T-helper 17 cell (primary cell): ENCODE measurements at places on chromosomes 12 and 14.

DNA sequence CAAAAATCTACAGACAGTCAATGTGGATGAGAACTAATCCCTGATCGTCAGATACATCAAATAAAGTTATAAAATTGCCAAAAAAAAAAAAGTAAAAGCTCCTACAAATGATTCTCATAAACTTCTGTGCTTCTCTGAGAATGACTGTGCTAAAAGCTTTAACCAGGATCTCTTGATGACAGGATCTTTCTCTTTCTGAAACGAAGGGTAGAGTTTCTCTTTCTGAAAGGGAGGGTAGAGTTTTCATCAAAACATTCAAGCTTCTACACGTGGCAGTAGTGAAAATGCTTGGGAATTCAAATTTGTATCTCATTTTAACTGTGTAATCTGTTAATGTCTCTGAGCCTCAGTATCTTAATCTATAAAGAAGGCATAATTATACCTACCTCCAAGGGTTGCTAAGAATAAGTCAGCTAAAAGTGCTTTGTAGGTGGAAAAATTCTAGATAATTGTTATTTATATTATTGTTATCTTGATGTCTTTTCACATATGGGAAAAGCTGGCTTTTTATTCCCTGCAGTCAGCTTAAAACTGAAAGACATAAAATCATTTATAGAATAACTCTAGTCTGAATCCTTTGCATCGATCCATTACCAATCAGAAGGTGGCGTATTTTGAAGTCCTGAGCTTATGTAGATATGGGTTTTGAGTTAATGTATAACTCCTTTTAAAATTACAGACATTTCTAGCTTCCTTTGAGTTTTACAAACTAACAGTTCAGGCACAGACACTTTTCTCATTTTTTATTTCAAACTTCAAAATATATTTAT, 157.4 kb downstream of the DACT1 start:
- H3K4me3 ChIP-seq, result no peak overlapping the region
- no peak overlapping the region for H3K27ac ChIP-seq
- no peak for DNase-seq
- peaks cover 3% of the 10 kb centered on the region for H3K36me3 ChIP-seq
- peaks cover 25% of the 10 kb centered on the region for H3K27me3 ChIP-seq

DNA sequence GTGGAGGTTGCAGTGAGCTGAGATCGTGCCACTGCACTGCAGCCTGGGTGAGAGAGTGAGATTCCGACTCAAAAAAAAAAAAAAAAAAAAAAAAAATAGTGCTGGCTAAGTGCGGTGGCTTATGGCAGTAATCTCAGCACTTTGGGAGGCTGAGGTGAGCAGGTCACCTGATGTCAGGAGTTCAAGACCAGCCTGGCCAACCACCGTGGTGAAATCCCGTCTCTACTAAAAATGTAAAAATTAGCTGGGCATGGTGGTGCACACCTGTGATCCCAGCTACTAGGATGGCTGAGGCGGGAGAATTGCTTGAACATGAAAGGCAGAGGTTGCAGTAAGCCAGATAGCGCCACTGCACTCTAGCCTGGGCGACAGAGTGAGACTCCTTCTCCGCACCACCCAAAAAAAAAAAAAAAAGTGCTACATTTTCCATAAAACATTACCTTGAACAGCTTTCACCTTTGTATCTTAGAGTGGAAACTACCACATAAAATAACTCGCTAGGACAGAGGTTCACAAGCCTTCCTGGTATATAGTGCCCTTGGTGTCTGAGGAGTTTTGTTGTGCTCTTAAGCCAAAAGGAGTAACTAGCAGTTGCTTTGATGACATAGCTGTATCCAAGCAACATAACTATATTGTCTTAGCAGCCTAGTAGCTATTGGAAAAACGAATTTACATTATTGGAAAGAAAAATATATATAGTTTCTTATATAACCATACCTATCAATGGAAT, 11.1 kb downstream of the PTGES3 start:
- H3K27ac ChIP-seq, result peak overlapping the region; percentile 60
- DNase-seq, result no peak
- H3K4me3 ChIP-seq, result peak overlapping the region; percentile 3
- peaks cover 45% of the 10 kb centered on the region for H3K4me1 ChIP-seq
- no peaks in the 10 kb centered on the region for H3K27me3 ChIP-seq

GRCh38 chr14:101624536-101624935, 63.2 kb downstream of the DIO3 start:
- H3K27ac ChIP-seq, result no peak overlapping the region
- no peak overlapping the region for H3K4me3 ChIP-seq
- peaks cover 15% of the 10 kb centered on the region for H3K27me3 ChIP-seq
- H3K4me1 ChIP-seq, result peaks cover 6% of the 10 kb centered on the region
- DNase-seq, result no peak

DNA sequence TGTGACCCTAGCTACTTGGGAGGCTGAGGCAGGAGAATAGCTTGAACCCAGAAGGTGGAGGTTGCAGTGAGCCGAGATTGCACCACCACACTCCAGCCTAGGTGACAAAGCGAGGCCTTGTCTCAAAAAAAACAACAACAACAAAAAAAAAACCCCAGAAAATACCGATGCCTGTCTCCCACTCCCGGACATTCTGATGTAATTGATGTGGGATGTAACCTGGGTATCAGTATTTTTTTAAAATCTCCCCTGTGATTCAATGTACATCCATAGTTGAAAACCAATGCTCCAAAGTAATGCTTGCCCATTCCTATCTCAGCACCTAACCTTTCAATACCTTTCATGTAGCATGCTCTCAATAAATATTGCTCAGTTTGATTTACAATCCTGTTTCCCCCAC, 11.7 kb upstream of the TMED10 start:
- H3K4me1 ChIP-seq, result peaks cover 2% of the 10 kb centered on the region
- peaks cover 12% of the 10 kb centered on the region for H3K27me3 ChIP-seq
- DNase-seq, result no peak
- no peak overlapping the region for H3K4me3 ChIP-seq

DNA sequence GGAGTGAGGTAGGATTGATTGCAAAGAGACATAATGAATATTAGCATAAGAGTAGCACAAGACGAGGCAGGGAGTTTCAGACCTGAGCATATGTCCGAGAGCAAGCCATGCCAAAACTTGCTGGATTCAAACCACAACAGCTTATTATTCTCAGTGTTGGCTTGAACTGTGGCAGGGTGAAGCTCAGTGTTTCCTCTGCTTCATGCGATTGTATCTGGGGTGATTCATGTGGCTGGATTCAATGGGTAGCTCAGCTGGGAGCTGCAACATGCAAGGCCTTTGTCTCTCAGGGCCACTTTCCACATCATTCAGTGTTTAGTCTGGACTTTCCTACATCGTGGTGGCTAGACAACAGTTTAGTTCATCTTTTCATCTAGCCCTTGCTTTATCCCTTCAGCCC, 22.1 kb upstream of the E2F7 start:
- H3K4me3 ChIP-seq, result no peak overlapping the region
- no peak for DNase-seq
- peaks cover 2% of the 10 kb centered on the region for H3K4me1 ChIP-seq
- no peaks in the 10 kb centered on the region for H3K36me3 ChIP-seq
- H3K27me3 ChIP-seq, result peaks cover 11% of the 10 kb centered on the region
- H3K27ac ChIP-seq, result no peak overlapping the region

DNA sequence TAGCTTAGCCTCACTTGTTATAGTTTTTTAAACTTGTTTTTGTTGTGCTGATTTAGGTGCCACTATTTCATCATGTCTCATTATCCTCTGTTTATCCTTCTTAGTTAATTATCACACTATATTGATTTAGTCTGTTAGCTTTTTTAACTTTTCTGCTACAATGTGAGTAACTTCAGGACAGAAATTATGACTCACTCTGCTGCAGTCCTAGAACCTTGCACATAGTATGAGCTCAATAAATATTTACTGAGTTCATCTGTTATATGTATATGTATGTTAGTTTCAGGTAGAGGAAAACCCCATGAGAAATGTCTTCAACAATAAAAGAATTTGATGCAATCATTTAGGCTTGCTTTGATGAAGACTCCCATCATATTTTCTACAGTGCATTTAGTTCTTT, 224.3 kb upstream of the NAV3 start:
- no peak for DNase-seq
- H3K4me1 ChIP-seq, result no peaks in the 10 kb centered on the region
- H3K27me3 ChIP-seq, result no peaks in the 10 kb centered on the region

GRCh38 chr12:114447274-114447716, 41.4 kb upstream of the TBX5 start:
- H3K4me1 ChIP-seq, result no peaks in the 10 kb centered on the region
- H3K27me3 ChIP-seq, result peaks cover 65% of the 10 kb centered on the region
- H3K27ac ChIP-seq, result no peak overlapping the region
- no peak overlapping the region for H3K4me3 ChIP-seq

GRCh38 chr12:106150555-106150954, 11.8 kb upstream of the NUAK1 start:
- no peak for DNase-seq
- H3K27ac ChIP-seq, result no peak overlapping the region
- H3K4me3 ChIP-seq, result no peak overlapping the region
- H3K27me3 ChIP-seq, result peaks cover 54% of the 10 kb centered on the region

DNA sequence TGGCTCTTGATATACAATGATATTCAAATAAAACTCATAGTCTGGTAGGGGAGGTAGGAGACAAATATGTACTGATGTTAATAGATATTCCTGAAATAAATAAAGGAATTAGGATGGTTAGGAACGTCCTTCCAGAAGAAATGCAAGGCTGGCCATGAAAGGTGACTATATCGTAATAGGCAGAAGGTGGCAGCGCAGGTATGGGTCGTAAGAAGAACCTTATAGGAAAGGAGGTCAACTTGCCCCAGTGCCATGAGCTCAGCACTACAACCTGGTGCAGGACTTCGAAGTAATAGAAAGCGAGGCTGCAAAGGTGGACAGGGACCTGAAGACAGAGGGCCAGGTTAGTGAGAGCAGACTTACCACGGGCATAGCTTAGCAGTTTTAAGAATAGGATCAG, 55.3 kb upstream of the FGD4 start:
- H3K4me3 ChIP-seq, result no peak overlapping the region
- H3K36me3 ChIP-seq, result peaks cover 3% of the 10 kb centered on the region
- H3K27me3 ChIP-seq, result no peaks in the 10 kb centered on the region
- DNase-seq, result no peak
- H3K27ac ChIP-seq, result peak overlapping the region; percentile 82

- H3K4me3 ChIP-seq, result peak overlapping the region; percentile 37
- no peak overlapping the region for H3K27ac ChIP-seq
- DNase-seq, result no peak
Observed at GRCh38 chr12:101642115-101643067, 47.6 kb downstream of the MYBPC1 start.

- peaks cover 13% of the 10 kb centered on the region for H3K4me1 ChIP-seq
- no peaks in the 10 kb centered on the region for H3K36me3 ChIP-seq
- no peaks in the 10 kb centered on the region for H3K27me3 ChIP-seq
- H3K4me3 ChIP-seq, result no peak overlapping the region
- DNase-seq, result no peak
Observed at GRCh38 chr12:56983386-56983785, 23.0 kb downstream of the ZBTB39 start.

DNA sequence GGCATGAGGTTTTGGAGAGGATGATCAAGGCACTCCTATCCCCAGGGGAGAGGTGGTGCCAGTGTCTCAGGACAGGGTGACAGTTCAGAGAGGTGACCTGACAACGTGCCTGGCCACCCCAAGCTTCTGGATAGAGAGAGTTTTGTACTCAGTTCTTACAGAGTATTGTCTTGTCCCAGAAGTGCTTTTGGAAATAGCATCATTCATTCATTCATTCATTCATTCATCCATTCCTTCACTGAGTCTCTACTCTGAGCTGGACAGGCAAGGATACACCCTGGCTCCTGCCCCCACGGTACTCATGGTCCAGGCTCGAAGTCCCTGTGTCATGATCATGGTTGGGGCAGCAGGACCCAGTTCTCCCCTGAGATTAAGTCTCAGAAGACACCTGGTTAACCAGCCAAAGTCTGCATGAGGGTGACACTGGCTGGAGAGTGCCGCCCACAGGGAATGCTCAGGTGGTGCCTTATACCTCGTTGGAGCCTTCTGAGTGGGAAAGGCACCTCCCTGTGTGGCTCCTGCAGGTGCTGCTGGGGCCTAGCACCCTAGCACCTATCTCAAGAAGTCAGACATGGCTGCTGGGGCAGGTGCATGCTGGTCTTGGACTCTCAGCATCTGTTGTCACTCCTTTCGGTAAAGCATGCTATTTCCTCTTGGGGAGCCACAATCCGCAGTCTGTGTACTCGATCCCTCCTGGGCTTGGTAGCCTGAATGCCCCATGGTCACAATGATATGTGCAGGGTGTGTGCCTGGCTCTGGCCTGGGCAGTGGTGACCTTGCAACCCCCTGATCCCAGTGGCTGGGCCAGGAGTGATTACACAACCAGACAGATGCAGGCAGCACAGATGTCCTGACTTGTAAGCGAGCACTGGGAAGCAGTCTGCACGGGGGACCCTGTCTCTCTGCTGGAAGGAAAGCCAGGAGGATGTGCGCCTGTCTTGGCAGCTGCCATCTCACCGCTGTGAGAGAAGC, 57.8 kb downstream of the C14orf132 start:
- no peak for DNase-seq
- no peak overlapping the region for H3K27ac ChIP-seq
- H3K4me3 ChIP-seq, result no peak overlapping the region
- H3K4me1 ChIP-seq, result peaks cover 4% of the 10 kb centered on the region
- H3K27me3 ChIP-seq, result peaks cover 15% of the 10 kb centered on the region

DNA sequence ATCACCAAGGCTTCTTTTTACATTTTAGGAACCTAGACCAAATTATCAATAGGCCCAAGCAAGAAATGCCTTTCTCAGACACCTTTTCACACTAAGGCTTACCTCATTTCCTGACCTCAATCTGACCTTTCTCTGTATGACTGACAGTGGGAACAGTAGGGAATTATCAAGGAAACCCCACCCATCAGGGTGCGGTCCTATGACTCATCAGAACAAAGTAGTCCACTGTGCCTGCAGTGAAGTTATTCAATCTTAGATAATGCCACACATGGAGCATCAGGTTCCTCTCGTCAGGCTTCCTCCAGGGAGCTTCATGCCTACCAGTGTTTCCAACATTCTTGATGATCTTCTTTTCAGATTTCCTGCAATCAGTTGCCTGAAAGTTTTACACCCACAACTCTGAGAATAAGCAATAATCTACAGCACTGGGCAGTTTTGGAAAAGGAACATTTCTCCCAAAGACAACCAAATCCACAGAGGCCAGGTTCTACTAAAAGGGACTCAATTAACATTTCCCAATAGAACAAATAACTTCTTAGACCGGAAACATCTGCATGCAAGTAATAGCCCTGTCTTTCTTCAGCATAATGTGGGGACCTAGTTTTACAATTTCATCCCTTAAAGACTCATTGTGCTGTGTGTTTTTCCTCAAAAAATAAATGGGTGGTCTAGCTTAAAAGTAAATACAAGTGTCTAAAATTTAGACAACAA, 35.9 kb upstream of the TMTC2 start:
- H3K36me3 ChIP-seq, result no peaks in the 10 kb centered on the region
- no peak overlapping the region for H3K27ac ChIP-seq
- no peaks in the 10 kb centered on the region for H3K27me3 ChIP-seq

GRCh38 chr12:83145325-83145840, 458.7 kb downstream of the TMTC2 start:
- no peaks in the 10 kb centered on the region for H3K36me3 ChIP-seq
- H3K27ac ChIP-seq, result no peak overlapping the region
- H3K4me3 ChIP-seq, result no peak overlapping the region

- no peak overlapping the region for H3K4me3 ChIP-seq
- H3K4me1 ChIP-seq, result peaks cover 6% of the 10 kb centered on the region
- H3K27me3 ChIP-seq, result peaks cover 37% of the 10 kb centered on the region
- no peaks in the 10 kb centered on the region for H3K36me3 ChIP-seq
- no peak for DNase-seq
Observed at GRCh38 chr12:110932046-110932445, 11.7 kb upstream of the MYL2 start.
